ENCODE measurements at places on chromosomes 3 and 15. TPM values are rescaled to one million over a fixed set of nuclear protein-coding genes. Genes with fewer than 3 reads are reported as not detected.

GRAMD2A gene
- 0.67 TPM for total RNA-seq

DNA sequence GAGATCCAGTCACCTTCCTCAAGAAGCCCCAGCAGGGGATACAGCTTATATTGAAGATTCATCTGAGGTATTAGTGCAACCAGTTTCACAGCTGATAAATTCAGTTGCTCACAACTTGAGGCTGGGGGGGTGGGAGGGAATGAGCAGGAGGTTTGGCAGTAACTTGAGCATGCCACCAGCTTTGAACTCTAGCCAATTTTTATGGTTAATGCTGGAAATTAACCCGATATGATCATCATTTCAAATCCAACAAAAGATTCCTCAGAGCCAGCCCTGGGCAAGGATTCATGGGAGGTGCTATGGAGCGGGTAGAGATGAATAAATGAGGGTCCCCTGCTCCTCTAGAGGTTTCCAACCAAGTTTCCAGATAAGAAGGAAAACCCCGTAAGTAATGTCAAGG lies 73.1 kb upstream of the HES1 start:
- DNase-seq = no peak

DNA sequence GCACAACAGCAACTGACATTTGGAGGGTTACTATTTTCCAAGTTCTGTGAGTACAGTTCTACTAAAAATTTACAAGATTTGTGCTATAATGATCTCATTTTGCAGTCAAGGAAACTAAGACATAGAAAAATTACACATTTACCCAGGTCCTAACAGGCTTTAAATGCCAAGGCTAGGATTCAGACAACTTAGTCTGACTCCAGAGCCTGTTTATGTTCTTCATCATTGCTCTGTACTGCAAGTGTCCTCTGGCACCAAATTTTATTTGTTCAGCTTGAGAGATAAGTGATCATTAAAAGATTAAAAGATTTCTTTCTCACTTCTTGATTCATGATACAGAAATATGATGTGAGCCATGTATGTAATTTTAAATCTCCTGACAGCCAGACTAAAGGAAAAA lies 290.8 kb downstream of the UBE2E2 start:
- DNase-seq = no peak

GRCh38 chr3:101852983-101853840 lies 3.9 kb downstream of the NFKBIZ start:
- no peak for DNase-seq

- no peak for DNase-seq
These were observed 27.2 kb upstream of the SLC41A3 start for GRCh38 chr3:126111126-126111551.

DNA sequence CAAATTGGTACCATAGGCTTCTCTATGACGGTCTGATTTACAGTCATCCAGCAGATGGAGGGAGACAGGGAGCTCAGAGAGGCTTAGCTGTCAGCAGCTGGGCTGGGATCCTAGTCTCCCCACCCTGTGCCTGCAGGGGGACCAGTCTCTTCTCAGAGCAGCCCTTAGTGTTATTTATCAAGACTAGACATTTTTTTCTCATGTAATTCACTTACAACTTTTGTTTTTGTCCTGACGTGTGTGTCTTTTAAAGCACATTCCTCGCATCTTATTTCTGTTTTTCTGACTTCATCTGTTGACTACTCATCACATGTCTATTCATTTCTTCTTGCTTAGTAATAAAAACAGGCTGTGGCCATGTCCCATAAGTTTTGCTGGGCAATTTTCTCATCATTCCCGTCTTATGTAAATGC lies 116.1 kb downstream of the KLF13 start:
- peak; percentile 71 for DNase-seq
